ENCODE measurements at places on chromosomes 2 and 18.

- no peak for DNase-seq
These were observed 88.5 kb downstream of the SH3RF3 start for GRCh38 chr2:109217362-109218086.

DNA sequence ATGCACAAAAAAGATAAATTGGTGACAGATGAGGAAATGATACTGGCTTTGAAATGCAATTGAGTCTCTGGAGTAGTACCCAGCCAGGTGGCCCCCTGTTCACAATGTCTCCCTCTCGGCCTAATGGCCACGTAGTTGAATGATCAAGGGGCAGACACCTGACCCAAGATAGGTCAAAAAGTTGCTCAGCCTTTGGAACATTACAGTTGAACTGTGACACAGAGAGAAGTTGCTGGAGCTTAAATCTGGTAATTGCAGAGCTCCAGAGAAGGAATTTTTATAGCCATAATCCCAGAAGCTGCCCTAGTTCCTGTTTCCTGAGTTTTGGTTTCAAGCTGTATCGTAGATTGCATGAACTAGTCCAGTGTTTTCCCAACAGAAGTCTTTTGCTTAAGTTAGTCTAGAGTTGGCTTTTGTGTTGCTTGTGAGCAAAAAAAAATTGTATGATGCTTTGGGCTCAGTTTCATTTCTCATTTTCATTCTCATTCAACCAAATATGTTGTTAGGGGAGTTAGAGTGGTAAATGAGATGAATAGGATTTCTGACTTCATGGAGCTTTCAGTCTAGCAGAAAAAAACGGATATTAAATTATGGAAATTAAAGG is 117.9 kb downstream of the CSRNP3 start:
- DNase-seq, result no peak

DNA sequence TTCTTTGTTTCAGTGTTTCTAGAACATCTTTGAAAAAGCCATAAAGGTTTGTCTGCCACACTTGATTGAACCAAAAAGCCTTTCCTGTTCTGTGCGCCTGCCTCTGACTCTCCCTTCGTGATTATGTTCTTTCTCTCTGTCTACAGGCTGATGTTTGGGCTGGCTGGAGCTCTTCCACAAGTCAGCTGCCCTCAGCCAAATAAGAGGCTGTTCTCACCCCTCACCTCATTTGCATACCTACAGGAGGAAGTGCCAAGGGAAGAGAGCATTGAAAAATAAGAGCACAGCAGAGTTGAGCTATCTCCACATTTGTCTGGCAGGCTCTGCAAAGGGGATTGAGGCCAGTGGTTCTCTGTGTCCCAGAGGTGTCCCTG is 15.8 kb downstream of the INPP5D start:
- no peak for DNase-seq

DNA sequence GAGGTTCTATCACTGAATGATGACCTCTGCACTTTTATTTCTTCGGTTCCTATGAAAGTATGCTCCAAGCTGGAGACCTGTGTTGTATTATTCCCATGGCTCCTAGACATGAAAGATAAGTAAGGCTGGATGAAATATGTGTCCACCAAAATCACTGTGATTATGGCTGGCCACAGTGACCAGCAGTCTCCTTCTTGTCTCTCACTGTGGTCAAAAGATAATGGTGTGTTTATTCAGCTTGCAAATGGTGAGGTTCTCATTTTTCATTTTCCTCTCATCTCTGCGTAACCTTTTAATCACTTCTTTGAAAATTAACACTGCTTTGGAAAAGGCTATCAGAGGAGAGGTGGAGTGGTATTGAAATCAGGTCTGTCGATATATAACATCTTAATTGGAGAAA is 107.8 kb upstream of the DAPL1 start:
- no peak for DNase-seq

GRCh38 chr2:67891642-67892041 is 171.2 kb downstream of the C1D start:
- DNase-seq, result no peak

DNA sequence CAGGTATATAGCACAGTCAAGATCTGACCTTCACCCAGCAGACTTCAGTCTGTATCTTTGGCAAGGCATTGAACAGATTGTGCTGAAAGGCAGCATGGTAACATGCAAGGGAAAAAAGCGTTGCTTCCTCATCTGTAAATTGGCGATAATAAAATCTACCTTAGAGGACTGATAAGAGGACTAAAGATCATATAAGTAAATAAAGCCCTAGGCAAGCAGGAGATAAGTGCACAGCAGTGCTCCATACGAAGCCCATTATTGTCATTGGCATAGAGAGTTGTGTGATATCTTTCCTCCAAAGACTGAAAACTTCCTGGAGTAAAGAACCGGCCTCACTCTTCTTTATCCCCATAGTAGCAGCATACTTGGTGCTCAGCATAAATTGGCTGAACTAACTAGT is 162.6 kb downstream of the ANKRD44 start:
- no peak for DNase-seq

GRCh38 chr18:62672600-62672999 is 42.7 kb upstream of the PHLPP1 start:
- no peak for DNase-seq

GRCh38 chr2:44582363-44583008 is 220.7 kb downstream of the CAMKMT start:
- no peak for DNase-seq

GRCh38 chr2:129912066-129912820 is 67.2 kb upstream of the RAB6C start:
- no peak for DNase-seq

DNA sequence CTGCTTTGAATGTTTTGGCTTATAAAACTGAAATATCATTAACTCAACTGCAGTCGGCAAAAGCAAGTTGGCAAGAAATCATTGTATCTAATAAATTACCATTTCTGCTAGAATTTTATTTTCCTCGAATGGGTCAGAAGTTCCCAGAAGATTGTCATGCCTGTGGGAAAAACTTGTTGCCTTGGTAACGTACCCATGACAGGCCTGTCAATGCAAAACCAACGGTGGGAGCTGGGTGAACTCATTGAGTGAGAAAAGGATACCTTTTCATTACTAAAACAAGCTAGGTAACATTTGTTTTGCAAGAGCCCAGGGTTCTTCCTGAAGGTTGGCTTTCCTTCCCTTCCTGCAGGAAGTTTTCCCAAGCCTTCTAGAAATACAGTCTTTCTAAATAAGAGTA is 9.5 kb downstream of the PLB1 start:
- no peak for DNase-seq

GRCh38 chr2:95328358-95329125 is 31.4 kb downstream of the KCNIP3 start:
- DNase-seq, result no peak

GRCh38 chr2:205969584-205969983 is 116.4 kb downstream of the INO80D start:
- DNase-seq, result no peak

DNA sequence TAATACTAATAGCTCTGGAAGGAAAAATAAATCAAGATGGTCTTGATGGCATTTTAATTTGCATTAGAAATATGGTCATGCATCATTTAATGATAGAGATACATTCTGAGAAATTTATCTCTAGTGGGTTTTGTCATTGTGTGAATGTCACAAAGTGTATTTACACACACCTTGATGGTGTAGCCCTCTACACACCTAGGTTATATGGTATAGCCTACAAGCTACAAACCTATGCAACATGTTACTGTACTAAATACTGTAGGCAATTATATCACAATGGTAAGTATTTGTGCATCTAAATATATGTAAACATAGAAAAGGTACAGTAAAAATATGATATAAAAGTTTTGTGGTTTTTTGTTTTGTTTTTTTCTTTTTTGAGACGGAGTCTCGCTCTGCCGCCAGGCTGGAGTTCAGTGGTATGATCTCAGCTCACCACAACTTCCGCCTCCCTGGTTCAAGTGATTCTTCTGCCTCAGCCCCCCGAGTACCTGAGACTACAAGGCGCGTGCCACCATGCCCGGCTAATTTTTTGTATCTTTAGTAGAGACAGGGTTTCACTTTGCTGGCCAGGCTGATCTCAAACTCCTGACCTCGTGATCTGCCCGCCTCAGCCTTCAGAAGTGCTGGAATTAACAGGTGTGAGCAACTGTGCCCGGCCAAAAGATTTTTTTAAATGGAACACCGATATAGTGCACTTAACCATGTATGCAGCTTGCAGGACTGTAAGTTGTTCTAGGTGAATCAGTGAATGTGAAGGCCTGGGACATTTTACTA is 83.7 kb upstream of the UBXN4 start:
- DNase-seq, result no peak

- no peak for DNase-seq
These were observed 235.8 kb downstream of the TCF4 start for GRCh38 chr18:55351980-55352714.

- DNase-seq, result no peak
These were observed 26.8 kb downstream of the SMAD7 start for GRCh38 chr18:48923746-48924629.

GRCh38 chr2:26300234-26300925 is 45.6 kb upstream of the SELENOI start:
- no peak for DNase-seq

GRCh38 chr2:237511885-237512405 is 24.9 kb downstream of the MLPH start:
- no peak for DNase-seq

DNA sequence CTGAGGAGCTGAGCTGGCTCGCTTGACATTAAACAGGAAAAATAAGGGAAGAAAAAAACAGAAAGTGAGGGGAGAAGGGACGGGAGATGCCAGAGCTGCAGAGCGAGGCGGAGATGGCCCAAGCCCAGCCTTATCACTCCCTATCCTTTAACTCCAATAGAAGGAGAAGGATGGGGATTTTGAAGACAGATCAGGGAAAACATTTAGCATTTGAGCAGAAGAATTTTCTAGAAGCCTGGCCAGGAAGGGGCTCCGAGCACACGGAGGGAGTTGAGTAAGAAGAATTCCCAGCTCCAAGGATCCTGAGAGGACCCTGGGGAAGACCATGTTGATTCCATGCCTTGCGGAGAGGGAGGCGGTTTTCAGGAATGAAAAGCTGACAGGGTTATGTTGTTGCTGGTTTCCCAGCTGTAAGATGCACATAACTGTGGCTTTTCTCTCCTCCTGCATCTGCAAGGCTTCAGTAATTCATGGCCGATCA is 35.6 kb downstream of the TWIST2 start:
- DNase-seq, result no peak

- no peak for DNase-seq
These were observed 25.7 kb downstream of the MEX3C start for GRCh38 chr18:51171625-51172259.

DNA sequence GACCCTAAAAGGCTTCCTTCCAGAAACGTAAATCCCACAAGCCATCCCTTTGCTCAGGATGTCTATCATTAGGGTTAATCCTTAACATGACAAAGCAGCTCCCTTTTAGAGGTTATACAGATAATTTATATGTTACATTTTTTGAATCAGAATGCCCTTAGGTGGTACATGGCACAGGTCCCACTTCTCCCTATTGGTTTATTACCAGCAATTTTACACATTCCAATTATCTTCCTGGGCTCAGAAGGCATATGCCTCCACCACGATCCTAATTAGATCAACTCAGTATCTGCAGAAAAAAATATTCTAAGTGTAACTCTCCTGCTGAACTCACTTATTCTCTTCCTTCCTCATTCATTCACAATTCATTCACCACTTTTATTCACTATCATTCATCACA is 507.0 kb upstream of the MAP2 start:
- no peak for DNase-seq

- DNase-seq, result no peak
These were observed 28.6 kb upstream of the FAM136A start for GRCh38 chr2:70330476-70330875.

DNA sequence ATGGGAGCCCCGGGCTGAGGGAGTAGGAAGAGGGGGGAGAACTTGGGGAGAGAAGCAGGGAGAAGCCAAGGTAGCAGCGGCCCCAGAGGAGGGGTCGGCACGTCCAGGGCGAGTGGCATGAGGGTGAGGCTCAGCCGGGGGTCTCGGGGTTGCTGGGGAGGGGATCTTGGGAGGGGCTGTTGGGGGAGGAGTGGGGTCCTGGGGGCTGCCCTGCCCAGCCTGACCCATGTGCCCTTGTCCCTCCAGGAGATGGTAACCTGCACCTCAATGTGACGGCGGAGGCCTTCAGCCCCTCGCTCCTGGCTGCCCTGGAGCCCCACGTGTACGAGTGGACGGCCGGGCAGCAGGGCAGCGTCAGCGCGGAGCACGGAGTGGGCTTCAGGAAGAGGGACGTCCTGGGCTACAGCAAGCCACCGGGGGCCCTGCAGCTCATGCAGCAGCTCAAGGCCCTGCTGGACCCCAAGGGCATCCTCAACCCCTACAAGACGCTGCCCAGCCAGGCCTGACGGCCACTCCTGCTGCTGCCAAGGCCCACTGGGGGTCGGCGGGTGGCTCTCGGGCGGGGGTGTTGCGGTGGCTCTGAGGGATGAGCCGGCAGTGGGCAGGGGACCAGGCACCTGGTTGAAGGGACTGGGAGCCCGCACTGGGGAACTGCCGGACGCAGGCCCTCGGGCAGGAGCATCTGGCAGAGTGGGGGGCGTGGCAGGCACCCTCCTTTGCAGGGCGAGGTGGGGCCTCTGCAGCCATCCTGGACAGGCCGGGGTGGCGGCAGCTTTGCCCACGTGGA is 9.0 kb upstream of the GAL3ST2 start:
- DNase-seq, result no peak

- DNase-seq, result no peak
These were observed 303.7 kb downstream of the PTGR3 start for GRCh38 chr18:74905247-74905646.

GRCh38 chr18:21192308-21192624 is 49.8 kb upstream of the GREB1L start:
- no peak for DNase-seq

- DNase-seq, result no peak
These were observed 193.0 kb downstream of the ACTR3 start for GRCh38 chr2:114082731-114083433.
